T-helper 2 cell treated with Interferon-gamma antibody and Interleukin-4, amounts not matched to agents 100 ng/mL and 5 ng/mL, for 36 hours (primary cell): ENCODE measurements at places on chromosomes 6 and 20. TPM values are rescaled to one million over a fixed set of nuclear protein-coding genes. Genes with fewer than 3 reads are reported as not detected.

The EZR gene
- total RNA-seq: 244 and 252 TPM in 2 replicates

The MYBL2 gene
- 102 and 104 TPM in 2 replicates for total RNA-seq

The CST2 gene
- total RNA-seq: not detected in 2 replicates

The SLC4A11 gene
- total RNA-seq: 1.0 and 1.1 TPM in 2 replicates

The MUCL3 gene
- not detected in 2 replicates for total RNA-seq

The SIGLEC1 gene
- total RNA-seq: not detected in 2 replicates

The BCAS4 gene
- total RNA-seq: 5.5 and 7.1 TPM in 2 replicates

The TULP1 gene
- not detected in 2 replicates for total RNA-seq

The OXT gene
- total RNA-seq: not detected in 2 replicates

The RNF144B gene
- 1.8 and 2.1 TPM in 2 replicates for total RNA-seq

The ESR1 gene
- 0.23 and 0.59 TPM in 2 replicates for total RNA-seq

The NDUFAF4 gene
- 41.6 and 41.7 TPM in 2 replicates for total RNA-seq

The ASXL1 gene
- 92.7 and 98.7 TPM in 2 replicates for total RNA-seq

The COL12A1 gene
- not detected in 2 replicates for total RNA-seq

The HDGFL1 gene
- not detected in 2 replicates for total RNA-seq

The SRMS gene
- total RNA-seq: not detected in 2 replicates

The TMC2 gene
- not detected in 2 replicates for total RNA-seq

The EIF2S2 gene
- 72.9 and 74.2 TPM in 2 replicates for total RNA-seq

The SIRPB2 gene
- total RNA-seq: not detected in 2 replicates

The NNAT gene
- total RNA-seq: not detected in 2 replicates

The LGSN gene
- 0.07 TPM in 1 of 2 replicates, not detected in the other for total RNA-seq

The REM1 gene
- total RNA-seq: not detected in 2 replicates

The EPB41L2 gene
- 17.7 and 20.5 TPM in 2 replicates for total RNA-seq

The ANGPT4 gene
- not detected in 2 replicates for total RNA-seq

The MICB gene
- 51.2 and 54.9 TPM in 2 replicates for total RNA-seq

The MYMX gene
- total RNA-seq: not detected in 2 replicates

The FRS3 gene
- 3.8 and 6.1 TPM in 2 replicates for total RNA-seq

The MYB gene
- total RNA-seq: 75.7 and 77.9 TPM in 2 replicates

The METTL24 gene
- total RNA-seq: not detected in 2 replicates

The ZC2HC1B gene
- not detected in 2 replicates for total RNA-seq
